Activated CD4-positive, alpha-beta T cell treated with anti-CD3 and anti-CD28 coated beads, Interleukin-10, Interleukin-2, amounts not matched to agents 100 ng/mL and 50 ng/mL, durations not matched to agents 16 hours and 8 hours (primary cell): ENCODE measurements at places on chromosomes 6 and 20.

GRCh38 chr20:30485331-30486102, 771.9 kb upstream of the DEFB115 start:
- DNase-seq: no peak

GRCh38 chr20:24046888-24047287, 58.3 kb upstream of the GGTLC1 start:
- DNase-seq: no peak

DNA sequence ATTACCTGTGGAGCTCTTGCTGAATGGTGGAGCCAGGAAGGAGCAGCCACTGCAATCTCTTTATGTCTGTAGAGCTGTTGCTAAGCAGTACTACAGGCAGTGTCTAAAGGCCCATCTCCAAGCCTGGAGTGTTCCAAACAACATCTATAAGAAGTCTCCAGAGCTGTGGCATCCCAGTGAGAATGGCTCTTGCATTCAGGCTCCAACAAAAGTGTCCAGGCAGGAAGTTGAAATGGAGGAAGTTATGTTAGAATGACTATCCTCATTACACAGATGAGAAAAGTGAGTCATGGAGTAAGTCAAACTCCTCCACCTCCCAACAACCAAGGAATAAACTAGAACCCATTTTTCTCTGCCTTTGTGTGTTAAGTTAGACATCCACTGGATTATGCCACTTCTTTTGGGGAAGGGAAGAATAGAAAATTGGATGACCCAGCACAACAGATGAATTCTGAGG, 288.5 kb upstream of the STXBP5 start:
- peak; percentile 8 for DNase-seq

- peak; percentile 58 for DNase-seq
These were observed 10.2 kb downstream of the RPRD1B start for GRCh38 chr20:38043512-38044300.

DNA sequence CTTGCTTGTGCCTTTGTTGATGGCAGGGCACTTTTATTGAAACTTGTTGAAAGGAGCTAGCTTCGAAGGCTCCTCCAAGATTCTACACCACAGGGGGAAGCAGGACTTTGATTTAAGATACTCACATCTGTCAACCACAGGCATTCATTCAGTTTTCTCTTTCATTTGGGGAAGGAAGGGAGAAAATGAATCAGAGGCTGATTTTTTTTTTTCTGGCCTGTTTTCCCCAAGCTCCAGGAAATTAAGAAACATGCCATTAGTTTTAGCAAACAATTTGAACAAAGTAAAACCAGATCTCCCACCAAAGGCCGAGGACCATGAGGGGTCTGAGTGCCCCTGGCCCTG, 8.7 kb upstream of the APCDD1L start:
- no peak for DNase-seq

- no peak for DNase-seq
These were observed 505.4 kb downstream of the CD83 start for GRCh38 chr6:14622909-14623505.

DNA sequence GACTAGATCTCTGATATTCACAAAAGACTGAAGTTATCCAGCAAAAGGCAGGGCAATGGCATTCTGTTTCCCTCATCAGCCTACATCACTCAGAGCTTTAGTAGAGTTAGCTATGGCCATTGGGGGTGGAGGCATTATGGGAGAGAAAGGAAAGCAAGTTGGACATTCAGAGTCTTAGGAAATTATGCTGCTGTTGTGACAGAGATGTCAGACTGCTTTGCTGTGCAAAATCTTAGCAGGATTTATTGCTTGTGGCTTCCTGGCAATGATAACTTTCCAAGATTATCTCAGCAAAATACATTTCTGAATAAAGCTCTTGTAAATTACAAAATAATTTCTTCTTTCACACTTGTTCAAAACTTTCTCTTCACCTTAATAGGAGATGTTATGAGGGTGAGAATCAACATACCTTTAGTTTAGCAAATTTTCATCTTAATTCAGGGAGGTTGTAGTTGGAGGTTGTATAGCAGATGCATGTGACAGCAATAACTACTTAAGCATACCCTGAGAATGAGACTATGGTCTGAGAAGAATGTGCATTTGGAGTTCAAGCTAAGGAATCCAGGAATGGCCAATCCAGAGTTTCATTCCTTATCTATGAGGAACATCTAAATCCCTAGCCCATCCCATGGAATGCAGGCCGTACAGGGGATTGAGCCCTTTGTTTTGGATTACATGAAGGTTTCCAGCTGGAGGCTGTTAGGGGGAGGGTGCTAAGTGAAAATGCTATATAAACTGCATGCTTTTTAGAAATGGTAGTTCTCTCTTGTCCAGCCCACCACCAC, 179.8 kb downstream of the HAO1 start:
- no peak for DNase-seq

DNA sequence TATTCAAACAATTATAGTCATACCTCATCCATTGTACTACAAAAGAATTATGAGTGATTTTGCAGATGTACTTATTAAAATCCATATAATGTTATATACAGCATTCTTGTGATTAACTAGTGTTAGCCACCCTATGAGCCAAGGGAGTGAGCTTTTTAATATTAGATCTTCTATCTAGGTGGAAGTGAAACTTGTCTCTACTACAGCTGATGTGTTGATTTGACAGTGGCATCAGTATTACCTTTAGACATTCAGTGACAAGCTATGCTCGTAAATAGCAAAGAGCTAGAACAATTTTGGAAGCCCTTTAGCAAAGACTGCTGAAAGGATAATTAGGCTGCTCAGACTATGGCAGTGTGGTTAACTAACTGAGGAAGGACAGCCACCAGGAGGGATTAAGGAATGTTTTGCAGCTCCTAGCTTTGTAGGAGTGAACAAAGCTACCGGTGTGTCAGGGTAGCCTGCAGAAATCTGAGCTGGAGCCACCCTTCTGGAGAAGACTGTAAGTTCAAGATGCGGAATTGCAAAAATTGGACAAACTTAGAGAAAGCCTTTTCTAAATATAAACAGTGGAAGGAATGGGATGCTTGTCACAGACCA, 73.7 kb downstream of the AFG1L start:
- DNase-seq: no peak

- DNase-seq: no peak
These were observed 88.9 kb downstream of the MAP3K5 start for GRCh38 chr6:136703331-136703865.

GRCh38 chr6:156778454-156779205, 1.5 kb downstream of the ARID1B start:
- peak; percentile 65 for DNase-seq

GRCh38 chr6:7143476-7143974, 35.8 kb downstream of the RREB1 start:
- no peak for DNase-seq

DNA sequence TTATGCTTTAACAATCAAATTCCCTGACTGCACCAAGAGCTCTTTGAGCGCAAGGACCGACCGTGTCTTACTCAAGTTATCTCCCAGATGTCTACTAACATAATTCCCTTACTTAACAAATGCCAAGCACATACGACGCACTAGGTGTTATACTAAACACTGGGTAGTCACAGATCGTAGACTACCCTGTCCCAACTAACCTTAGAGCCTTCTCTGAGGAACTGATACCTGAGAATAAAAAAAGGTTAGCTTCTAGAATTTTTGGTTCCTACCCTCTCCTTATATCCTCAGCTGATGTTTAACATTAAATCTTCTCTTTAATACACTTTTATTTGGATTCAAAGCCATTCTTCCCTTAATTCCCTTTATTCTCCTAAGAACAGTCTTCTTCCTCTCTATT, 38.5 kb downstream of the EPB41L2 start:
- DNase-seq: no peak

DNA sequence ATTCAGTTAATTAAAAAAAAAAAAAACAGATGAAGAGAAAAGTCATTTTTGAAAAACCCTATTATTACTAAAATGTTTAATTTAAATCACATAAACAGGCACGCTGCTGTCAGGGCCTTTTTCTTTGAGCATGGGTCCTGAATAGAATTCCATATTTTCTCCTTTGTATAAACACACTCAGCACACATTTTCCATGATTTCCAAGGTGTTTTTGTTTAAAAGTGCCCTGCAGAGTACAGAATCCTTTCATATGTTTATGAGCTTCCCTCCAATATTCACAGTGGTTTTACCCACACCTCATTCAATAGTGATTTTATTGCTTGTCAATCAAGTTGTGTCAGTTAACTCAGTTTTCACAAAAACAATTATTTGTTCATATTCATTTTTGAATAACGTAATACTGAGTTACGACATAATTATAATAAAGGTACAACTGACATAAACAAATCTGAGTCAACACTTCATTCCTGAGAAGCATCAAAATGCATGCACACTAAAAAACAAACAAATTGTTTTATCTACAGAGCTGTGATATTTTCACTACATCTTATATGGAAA, 15.2 kb downstream of the SLC35B3 start:
- no peak for DNase-seq

- no peak for DNase-seq
These were observed 258.1 kb upstream of the EPHA7 start for GRCh38 chr6:93677264-93677965.

DNA sequence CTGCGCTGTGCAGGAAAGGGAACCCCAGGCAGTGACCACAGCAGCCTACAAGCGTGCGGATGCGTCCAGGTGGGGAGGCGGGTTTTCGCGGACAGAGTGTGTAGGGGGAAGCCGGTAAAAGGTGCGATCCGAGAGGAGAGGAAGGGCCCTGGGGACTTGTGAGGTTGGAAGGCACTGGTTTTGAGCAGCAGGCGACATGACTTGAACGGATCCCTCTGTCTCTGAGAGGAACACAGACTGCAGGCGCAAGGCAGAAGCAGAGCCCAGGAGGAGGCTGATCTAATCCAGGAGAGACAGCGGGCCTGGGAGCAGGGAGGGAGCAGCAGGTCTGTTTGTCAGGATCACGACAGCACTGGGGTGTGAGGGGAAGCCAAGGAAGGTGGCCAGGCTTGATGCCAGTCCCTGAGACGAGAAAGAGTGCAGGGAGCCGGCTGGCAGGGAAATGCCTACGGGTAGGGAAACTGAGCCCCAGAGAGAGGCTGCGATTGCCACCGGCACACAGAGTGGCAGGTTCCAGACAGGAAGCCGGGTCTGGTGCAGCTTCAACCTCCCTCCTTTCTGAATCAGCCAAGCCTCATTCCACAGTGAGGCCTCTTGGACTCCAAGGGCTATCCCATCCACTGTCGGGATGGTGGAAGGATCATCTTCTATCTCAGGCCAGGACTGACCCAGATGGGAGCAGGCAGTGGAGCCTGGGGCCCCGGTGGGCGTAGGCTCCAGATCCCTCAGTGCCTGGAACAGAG, 57.1 kb downstream of the HNF4A start:
- no peak for DNase-seq

DNA sequence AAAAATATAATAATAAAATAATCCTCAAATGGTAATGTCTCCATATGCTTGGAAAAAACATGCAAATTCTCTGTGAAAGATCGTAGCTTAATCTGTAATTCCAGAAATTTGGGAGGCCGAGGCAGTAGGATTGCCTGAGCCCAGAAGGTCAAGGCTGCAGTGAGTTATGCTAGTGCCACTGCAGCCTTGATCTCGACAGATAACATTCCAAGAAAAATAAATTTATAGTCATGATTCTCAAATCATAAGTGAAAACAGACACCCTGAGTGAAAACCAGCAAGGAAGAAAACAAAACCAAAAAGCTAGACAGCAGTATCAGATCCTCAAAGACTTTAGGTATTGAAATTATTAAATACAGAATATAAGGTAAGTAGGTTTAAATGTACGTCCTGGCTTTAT, 3.8 kb upstream of the MUC21 start:
- no peak for DNase-seq

GRCh38 chr6:113763876-113764275, 93.3 kb upstream of the MARCKS start:
- peak; percentile 42 for DNase-seq

DNA sequence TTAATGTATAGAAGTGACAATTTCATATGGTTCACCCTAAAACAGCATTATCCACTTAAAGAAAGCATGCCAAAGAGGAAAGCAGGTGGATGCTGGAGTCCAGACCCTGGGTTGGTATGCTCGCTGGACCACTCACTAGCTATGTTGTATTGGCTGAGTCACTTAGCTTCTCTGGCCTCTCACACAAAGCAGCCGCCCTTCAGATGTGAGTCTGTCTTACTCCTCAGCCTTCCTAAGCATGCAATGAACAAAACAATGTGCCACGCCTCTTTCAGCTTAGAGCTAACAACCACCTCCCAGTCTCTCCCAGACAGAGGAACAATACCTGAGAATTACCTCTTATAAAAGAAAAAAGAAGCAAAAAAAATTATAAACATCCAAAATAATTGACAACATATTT, 29.4 kb downstream of the SIM1 start:
- DNase-seq: no peak

DNA sequence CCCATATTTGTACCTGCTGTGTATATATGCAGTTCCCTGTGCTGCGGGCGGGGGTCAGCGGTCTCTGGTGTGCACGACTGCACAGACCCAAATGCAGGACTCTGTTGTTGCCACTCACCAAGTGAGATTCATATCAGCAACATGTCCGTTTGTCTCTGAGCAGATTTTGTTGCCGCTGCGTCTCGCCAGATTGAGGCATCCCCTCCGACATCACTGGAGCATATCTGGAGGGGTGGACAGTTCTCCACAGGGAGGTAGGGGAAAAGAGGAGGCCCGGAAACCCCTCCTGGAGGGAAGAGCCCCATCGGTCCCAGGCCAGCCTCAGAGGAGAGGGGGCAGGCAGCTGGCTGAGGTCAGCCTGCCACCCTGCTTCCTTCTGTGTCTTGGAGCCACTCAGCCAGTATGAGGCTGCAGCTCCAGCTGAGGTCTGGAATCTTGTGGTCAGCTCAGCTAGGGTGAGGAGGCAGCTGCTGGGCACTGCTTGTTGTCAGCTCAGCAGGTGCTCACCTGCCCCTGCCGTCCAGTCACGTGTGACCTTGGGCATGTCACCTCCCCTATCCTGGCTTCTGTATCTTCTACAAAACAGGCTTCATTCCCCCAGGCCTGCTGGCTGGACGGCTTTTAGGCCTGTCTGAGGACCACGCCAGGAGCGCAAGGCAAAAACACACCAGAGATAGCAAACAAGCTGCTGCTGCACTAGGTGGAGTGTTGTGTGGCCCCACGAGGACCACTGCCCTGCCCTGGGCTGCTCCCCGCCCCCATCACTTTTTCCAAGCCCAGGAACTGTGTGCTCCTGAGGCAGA, 47.1 kb downstream of the HNF4A start:
- no peak for DNase-seq

GRCh38 chr6:72941751-72942150, 283.5 kb downstream of the KHDC1L start:
- no peak for DNase-seq
